GM23248 (cell line): ENCODE measurements at places on chromosomes 2 and 18.
A peak's percentile ranks its signal among the peaks of the same experiment; 100 is the strongest.

- DNase-seq: peak; percentile 11
Measured at GRCh38 chr18:42112657-42113420, 157.8 kb downstream of the PIK3C3 start.

DNA sequence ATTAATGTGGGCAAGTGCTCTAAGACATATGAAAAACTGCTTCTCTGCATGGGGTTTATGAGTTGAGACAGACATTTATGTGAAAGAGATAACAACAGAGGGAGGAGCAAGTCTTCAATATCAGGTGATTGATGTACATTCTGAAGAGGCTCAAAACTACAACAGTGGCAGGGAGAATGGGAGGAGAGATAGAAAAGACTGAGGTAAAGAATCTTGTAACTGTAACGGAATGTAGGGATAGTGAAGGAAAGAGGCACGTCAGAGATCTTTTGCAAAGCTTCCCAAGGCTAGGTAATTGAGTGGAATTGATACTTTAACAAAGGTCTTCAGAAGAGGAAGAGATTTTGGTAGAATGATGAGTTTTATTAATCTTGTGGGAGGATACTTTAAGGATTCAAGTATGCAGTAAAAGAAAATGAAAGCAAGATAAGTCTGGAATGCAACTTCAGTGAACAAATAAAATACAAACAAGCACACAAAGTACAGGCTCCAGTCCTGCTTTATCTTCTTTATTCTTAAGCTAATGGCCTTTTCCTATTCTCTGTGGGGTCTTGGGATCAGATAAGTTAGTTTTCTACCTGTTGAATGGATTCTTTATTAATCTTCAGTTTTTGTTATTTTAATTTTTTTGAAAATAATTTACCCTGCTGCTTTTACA, 15.0 kb downstream of the SMAD4 start:
- peak; percentile 23 for DNase-seq

DNA sequence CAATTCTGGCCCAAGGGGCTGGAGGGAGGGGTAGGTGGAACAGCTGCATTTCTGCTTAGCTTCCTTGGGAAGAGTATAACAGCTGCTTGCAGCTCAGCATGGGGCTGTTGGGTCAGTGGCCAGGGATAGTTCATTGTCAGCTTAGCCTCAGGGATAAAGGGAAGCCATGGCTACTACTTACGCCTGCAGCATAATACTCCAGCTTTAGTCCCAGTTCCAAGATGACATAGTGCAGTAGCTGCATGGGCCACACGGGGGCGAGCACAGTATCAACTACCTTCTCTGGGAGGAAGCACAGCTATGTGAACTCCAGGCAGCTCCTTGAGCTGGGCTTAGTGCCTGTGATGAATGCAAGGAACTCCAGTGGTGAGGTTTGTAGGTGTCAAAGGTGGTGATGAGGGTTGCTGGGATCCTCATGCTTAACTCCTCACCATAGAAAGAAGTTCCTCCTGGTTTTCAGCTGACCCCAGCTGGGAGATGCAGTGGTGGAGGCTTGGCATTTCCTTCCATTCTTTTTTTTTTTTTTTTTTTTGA, 35.4 kb upstream of the RHOB start:
- peak; percentile 90 for DNase-seq

GRCh38 chr2:51813247-51813646, 781.3 kb upstream of the NRXN1 start:
- peak; percentile 71 for DNase-seq

- DNase-seq: no peak
Measured at GRCh38 chr2:64794426-64794995, 140.8 kb upstream of the SERTAD2 start.

DNA sequence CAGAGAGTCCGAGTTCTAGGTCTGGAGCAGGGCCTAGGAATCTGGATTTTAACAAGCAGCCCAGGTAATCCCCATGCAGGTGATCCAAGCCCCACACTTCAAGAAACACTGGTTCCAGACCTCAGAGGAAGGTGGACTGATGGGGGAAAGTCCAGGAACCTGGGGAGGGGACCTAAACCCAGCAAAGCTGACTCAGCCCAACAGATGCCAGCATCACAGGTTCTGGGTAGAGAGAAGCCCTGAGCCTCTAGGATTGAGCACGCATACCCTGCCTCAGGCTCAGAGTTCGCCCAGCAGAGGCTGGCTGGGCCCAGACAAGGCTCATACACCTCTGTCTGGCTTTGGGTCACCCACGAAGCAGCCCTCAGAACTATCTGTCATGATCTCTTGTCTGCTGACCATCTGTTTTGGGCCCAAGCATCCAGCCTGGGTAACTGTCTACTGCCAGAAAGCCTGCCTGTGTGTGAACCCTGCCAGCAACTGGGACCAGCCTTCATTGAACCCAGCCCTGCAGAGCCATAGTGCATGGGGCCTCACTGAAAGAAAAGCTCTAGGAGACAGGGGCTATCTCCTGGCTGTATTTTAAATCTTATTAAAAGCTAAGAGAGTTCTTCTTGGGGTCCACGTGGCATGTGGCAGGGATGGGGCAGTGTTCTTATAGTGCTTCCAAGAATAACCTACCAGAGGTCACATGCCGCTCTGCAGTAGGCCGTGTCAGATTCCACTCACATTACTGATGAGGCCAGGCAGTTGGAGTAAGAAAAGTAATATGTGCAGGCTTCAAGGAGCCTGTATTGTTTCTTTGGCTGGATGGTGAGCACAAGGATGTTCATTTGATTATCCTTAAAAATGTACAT, 7.4 kb downstream of the TMEM127 start:
- DNase-seq: no peak

GRCh38 chr2:85734015-85734414, 19.8 kb upstream of the ATOH8 start:
- no peak for DNase-seq

GRCh38 chr18:10122988-10123950, 209.5 kb downstream of the VAPA start:
- DNase-seq: no peak

- no peak for DNase-seq
Measured at GRCh38 chr2:217845301-217845700, 157.5 kb downstream of the TNS1 start.

DNA sequence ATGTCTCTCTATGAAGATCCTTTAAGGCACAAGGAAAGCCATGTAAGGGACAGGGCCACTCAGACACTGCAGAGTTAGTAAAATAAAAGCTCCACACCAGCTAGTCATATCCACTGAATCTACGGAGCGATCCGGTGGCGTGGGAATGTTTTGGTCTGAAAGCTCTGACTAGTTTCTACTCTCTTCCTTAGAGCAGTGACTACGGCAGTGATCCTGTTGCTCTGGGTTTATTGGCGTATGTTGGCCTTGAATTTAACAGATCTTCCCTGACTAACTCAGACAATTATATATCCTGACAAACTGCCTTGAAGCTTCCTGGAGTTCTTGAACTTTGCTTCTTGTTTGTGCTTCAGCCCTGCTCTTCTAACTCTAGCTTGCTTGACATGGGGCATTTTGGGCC, 115.3 kb upstream of the FZD5 start:
- DNase-seq: no peak

DNA sequence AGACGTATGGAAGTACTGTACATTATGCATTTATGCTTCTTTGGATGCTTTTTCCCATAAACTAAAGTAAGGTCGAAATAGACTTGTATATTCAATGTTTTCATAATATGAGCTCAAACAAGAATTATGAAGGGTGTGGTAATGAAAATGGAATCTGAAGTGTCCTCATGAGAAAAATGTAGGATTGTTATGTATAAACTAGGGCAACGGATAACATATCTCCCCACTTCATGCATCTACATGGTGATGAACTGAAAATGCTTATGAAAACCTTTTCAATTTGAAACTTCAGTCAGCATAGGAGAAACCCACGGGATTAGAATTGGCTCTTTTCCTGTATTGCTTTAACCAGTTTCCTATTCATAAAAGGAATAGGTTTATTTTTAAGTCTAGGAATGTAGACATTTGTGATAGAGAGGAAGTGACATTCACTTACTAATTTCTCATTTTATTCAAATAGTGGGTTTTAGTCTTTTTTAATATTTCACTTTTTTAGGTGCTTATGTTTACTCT, 608.2 kb upstream of the GCFC2 start:
- no peak for DNase-seq

- DNase-seq: no peak
Measured at GRCh38 chr18:45654677-45655076, 39.4 kb downstream of the SLC14A2 start.

- DNase-seq: no peak
Measured at GRCh38 chr18:35326695-35327387, 17.4 kb downstream of the ZNF24 start.

DNA sequence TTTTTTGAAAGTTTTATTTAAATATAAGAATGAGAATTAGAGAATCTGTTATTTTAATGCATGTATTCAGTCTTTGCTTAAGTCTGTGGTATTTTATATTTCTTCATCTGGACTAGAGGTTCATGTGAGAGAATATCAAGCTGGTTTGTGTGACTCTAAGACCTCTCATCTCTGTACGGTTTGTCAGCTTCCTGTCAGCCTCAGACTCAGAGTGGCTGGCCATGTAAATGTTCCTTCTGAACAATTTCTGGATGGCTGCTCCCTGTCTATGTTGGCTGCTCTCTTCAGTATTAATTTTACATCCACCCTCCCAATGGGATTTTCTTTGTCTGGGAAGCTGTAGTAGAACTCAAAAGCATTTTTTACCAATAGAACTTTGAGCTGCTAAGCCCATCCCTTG, 225.3 kb upstream of the THUMPD2 start:
- peak; percentile 61 for DNase-seq

- DNase-seq: peak; percentile 88
Measured at GRCh38 chr2:233711312-233712008, 1.2 kb upstream of the UGT1A5 start.

DNA sequence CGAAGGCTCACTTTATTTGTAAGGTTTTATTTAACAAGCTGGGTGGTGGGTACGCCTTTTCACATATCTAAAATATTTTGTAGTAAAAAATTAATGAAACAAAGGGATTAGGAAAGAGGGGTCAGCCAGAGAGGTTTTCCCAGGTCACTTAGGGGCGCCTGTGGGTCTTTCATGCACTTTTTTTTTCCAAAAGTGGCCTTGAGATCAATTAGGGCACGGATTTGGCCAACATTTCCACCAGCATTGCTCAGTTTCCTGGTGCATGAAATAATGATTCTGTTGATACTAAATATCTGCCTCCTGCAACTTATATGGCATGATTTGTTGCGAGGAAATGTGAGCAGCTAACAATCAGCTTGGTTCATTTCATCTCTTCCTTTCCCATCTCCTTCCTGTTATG, 67.6 kb upstream of the ZCCHC2 start:
- DNase-seq: no peak

DNA sequence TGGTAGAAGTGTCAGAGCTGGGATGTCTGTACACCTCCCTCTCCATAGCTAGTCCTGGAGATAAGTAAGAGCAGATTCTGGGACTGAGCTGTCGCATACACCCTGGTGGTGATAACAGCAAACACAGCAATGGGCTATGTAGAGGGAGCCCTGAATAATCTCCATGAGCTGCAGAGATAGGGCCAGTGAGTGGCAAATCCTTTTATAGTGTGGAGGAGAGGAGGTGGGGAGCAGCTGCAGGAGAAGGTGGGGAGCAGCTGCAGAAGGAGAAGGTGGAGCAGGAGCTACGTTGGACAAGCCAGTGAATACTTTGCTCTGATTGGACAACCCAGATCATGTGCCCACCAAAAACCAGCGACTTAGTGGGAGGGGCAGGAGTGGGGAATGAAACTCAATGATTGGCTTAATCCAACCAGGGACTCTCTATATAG, 85.5 kb downstream of the TMEM247 start:
- DNase-seq: no peak

DNA sequence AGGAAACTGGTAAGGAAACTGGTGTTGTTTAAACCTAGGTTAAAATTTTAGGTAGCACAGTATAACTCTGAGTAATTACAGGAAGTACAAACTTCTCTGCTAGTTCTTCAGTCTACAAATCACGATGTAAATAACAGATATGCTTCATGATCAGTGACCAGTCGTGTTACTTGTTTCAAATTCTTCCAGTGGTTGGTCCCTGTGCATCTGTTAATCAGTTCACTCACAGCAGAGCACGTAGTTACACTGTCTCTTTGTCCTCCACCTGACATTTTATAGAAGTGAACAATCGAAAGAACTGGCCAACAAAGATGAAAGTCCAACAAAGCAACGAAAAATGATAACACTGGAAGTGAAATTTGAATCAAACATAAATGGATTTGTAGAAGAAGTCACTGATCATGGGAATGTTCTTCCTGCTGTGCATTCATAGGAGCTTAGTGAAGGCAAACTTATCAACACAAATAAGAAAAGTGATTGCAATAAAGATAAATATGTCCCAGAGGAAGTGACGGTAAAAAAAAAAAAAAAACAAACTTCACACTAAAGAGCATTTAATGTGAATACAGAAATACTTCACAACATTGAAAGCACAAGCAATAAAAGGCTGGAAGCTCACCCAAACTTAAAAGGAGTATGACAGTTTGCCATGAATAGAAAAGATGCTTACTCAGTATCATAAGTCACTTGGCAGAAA, 7.0 kb downstream of the EIF2AK2 start:
- DNase-seq: peak; percentile 12

DNA sequence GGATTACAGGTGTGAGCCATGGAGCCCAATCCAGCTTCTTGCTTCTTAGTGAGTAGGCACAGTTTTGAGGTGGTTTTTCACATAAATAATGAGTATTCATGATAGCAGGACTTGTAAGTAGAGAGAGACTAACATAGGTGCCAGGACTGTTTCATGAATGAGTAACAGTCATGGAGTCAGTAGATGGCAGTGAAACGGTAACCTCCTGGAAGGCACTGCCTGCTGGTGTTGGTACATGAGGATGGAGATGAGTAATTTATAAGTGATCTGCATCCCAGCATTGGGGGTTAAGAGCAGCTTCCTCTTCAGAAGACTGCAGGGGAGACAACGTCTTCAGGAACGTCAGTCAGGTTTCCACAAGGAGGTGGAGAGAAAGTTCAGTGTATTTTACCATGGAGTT, 143.8 kb downstream of the HAUS1 start:
- no peak for DNase-seq

DNA sequence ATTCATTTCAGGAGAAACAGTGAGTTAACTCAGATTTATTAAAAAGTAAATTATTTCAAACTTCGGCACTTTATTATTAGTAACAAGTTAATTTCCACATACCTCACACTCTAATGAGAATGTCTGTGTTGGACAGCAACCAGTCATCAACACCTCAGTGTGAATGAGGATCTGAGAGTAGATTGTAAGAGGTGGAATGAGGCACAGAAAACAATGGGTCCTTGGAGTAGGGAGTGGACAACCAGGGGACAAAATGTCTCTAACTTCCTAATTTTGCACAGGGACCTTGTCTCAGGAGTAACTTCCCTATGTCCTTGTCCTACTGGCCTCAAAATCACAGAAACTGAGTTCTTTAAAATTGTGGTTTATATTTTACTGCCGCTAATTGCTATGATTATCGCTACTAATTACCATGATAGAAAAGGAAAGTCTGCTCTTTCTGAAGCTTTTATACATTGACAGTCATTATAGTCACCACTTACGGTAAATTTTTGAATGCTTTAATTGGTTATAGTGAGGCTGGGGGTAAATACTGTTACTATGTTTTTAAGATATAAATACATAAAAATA, 82.2 kb upstream of the LRPPRC start:
- DNase-seq: no peak
